ENCODE measurements at places on chromosomes 1 and 21. TPM values are rescaled to one million over a fixed set of nuclear protein-coding genes. Genes with fewer than 3 reads are reported as not detected.

- DNase-seq, result no peak
These were observed 105.3 kb downstream of the KCNN3 start for GRCh38 chr1:154764773-154765172.

DNA sequence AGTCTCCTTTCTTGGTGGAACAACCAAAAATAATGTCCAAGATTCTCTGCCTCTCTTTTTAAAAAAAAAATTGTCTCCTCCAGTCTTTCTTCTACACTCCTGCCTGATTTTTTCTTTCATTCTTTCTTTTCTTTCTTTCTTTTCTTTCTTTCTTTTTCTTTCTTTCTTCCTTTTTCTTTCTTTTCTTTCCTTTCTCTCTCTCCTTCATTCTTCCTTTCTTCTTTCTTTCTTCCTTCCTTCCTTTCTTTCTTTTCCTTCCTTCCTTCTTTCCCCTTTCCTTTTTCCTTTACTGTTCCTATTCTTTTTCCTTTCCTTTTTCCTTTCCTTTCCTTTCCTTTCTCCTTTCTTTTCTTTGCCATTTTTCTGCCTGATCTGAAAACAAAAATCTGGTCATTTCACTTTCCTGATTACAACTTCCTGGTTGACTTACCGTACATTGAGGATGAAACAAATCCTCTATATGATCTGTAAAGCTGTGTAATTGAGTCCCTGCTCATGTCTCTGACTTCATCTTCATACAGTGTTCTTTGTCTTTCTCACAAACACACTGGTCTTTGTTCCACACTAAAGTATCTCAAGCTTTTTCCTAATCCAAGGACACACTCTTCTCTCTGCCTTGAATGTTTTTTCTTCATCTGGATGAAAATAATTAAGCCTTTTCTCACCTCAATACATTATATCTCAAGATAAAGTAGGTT, 6.1 kb upstream of the KRTAP23-1 start:
- no peak for DNase-seq

DNA sequence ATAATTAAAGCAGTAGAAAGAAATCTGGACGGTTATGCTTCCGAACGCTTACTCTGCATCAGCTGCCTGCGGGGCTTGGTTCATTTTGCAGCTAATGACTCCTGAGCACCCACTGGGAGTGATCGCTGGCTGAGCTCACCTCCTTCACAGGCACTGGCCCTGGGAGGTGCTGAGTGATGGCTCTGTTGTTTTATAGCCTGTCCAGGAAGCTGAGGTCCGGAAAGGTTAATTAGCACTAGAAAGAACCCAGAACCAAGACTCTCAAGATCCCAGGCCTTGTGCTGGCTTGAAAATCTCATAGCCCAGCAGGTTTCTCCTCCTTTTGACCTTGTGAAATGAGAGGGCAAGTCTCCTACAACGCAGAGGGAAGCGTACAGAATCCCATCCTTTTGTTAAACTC, 226.2 kb downstream of the AJAP1 start:
- DNase-seq, result no peak

The CD1B gene
- not detected for total RNA-seq

The SAMSN1 gene
- not detected for total RNA-seq

DNA sequence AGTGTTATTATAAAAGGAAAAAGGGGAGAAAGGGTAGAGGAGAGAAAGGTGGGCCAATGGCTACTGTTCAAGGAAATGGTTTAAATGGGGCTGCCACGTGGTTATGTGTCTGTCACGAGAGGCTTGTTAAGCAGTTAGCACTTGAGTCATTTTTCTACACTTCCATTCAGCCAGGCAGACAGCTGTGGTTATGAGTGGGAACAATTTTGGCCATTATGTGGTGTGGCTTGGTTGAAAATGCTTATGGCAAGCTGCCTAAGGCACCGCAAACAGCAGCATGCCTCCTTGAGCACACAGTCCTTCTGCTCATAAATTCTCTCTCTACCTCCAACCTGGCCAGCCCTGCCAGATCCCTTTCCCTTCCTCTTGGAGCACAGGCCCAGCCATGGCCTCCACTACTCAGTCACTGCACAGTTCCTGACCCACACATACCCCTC, 3.2 kb upstream of the SRM start:
- no peak for DNase-seq

The RHBDL2 gene
- total RNA-seq, result 10.0 TPM

The LAMB3 gene
- 650 TPM for total RNA-seq

The ZBTB40 gene
- 21.6 TPM for total RNA-seq

The BPNT1 gene
- 49.7 TPM for total RNA-seq

The MIA3 gene
- 69.3 TPM for total RNA-seq

The F13B gene
- total RNA-seq, result not detected

The FMOD gene
- not detected for total RNA-seq

- DNase-seq, result no peak
These were observed 105.8 kb downstream of the TNFSF18 start for GRCh38 chr1:172944931-172945330.

- peak; percentile 10 for DNase-seq
These were observed 801 bp upstream of the C2CD4D start for GRCh38 chr1:151840421-151840820.

DNA sequence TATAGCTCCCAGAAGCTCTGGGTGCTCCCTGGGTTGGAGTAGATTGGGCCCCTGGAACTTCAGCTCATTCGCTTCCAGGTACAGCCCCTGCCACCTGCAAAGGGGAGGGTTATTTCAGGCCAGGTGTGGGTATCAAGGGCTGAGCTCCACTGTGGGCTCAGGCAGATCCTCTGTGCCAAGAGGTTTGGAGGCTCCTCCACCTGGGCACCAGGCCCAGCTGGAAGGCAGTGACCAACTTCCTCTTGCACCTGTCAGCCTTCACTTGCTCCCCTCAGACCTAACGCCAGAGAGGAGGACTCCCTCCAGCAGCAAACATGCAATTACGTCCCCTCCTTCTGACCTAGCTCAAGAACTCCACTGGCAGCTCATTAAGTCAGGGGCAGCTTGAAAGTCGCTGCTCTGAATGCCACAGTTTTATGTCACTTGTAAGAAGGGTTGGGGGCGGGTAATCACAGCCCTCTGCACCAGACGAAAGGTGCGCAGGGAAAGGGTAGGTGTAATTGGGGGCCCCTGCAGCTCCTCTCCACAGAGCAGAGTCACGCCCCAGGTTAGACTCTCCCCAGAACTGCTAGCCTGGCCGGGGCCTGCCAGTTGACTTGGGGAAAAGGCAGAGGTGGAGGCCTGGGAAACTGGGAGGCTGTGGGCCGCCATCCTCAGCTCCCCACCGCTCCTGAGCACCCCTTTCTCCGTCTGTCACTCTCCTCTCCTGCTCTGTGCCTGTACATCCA, 125.0 kb upstream of the TMPRSS2 start:
- DNase-seq, result peak; percentile 26

GRCh38 chr1:77594366-77595112, 87.9 kb downstream of the ZZZ3 start:
- no peak for DNase-seq

- no peak for DNase-seq
These were observed 59.9 kb upstream of the SELENON start for GRCh38 chr1:25740071-25740470.

GRCh38 chr1:5456090-5456811, 536.0 kb downstream of the NPHP4 start:
- DNase-seq, result no peak

- DNase-seq, result no peak
These were observed 33.6 kb upstream of the CASZ1 start for GRCh38 chr1:10829965-10830515.

GRCh38 chr1:178645808-178646200, 79.2 kb upstream of the RALGPS2 start:
- peak; percentile 18 for DNase-seq

The NMNAT1 gene
- total RNA-seq, result 7.3 TPM

DNA sequence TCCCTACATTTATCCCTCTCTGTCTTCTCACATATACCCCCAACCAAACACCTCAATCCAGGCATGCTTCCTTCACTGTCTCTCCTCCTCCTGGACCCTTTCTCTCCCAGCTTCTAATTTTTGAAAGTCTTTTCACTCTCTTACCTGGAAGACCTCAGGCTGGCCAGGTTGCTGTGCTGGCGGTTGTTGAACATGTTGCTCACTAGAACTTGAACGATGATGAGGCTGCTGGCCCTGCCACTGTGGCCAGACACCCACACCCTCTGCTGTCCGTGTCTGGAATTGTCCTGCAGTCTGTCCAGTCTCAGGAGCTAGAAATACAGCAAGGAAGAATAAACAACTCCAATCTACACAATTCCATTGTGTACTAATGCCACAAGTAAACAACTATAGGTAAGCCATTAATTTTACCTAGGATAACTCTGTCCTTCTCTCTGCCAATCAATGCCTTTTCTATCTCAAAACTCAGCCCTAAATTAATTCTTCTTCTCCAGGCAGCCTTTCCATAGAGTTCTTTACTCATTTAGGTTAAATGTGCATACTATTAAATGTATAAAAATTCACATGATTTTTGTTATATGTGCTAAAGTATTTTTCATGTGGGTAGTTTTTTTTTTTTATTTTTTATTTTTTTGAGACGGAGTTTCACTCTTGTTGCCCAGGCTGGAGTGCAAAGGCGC, 5.1 kb upstream of the CTSK start:
- peak; percentile 79 for DNase-seq

The GABRD gene
- total RNA-seq, result not detected

The ZNF593OS gene
- not detected for total RNA-seq

DNA sequence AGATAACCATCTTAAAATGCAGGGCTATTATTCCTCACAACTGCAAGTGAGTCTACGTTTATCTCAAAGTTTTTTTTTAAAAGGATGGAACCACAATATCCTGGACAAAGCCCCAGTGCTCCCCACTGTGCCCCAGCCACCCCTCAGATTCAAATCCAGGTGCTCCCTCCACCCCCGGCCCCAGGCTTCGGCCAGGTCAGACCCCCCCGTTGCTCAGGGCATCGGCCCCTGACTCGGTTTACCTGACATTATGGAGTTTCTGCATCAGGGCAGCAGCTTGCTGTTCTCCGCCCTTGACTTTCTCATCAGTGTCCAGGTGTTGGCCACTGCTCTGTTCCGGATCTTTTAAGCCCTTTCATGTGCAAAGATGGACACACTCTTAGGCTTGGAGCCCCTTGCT, 72.9 kb downstream of the SCCPDH start:
- no peak for DNase-seq

The ANGPTL3 gene
- total RNA-seq, result not detected

DNA sequence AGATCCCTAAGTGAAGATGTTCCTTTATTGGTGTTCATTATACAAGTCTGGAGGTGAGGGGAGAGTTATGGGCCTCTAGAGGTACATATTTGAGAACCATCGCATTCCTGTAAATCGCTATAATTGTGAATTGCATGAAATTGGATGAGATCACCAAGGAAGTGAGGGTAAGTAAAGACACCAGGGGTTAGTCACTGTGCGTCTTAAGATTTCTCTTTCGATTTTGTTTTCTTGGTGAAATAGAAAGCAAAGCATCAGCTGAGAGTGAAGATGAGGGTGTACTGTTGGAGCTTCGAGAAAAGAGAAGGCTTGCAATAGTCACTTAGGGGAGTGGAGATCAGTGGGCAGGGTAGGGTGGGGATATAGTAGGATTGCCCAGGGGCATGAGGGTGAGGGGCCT, 82.1 kb downstream of the RAVER2 start:
- no peak for DNase-seq

The LIN9 gene
- total RNA-seq, result 21.9 TPM

GRCh38 chr1:7300893-7301663, 470.0 kb upstream of the VAMP3 start:
- DNase-seq, result peak; percentile 66

- no peak for DNase-seq
These were observed 8.9 kb downstream of the SLAMF1 start for GRCh38 chr1:160637821-160638539.

DNA sequence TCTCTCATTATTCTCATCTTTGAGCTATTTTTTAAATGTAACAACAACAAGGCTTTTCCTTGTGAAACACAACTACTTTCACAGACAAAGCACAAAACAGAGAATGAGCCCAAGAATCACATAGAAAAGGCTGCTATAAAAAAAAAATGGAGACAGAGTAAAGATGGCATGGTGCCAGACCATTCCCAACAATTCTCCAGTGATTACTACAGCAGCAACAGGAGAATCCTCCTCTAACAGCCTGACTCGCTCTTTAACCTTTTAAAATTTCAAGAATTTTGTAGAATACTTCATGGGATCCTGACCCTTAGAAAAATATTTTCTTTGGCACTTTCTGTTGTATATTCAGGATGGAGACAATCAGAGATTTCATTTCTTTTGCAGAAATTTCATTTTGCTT, 3.8 kb upstream of the BCAS2 start:
- DNase-seq, result no peak

The C1QA gene
- not detected for total RNA-seq

DNA sequence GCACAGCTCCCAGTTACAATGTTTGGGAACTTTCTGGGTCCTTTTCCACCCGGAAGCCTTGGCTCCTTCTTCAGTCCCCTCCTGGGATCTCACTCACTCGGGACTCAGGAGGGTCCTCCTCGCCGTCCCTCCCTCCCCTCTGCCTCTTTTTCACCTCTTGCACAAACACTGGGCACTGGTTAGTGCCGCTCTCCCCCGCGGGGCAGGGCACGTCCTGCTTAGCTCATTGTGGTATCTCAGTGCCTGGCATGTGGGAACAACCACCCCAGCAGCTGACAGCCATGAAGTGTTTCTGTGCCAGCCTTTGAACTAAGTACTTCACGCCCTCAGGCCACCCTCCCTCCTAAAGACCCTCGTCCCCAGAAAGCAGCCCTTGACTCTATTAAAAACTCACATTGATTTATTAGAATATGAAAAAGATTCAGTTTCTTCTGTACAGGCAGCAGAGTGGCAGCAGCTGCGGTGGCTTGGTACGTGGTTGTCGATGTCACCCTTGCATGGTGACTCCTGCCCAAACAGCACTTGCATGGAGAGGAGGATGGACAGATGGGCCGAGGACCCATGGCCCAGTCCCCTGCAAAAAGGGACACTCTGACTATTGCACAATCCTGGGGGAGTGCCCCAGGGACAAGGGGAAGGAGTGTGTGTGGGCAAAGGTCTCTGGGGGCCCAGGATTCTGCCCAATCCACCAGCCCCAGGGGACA, 56.3 kb downstream of the SLC9A1 start:
- no peak for DNase-seq

GRCh38 chr1:227897704-227898438, 49.9 kb downstream of the WNT9A start:
- DNase-seq, result no peak

DNA sequence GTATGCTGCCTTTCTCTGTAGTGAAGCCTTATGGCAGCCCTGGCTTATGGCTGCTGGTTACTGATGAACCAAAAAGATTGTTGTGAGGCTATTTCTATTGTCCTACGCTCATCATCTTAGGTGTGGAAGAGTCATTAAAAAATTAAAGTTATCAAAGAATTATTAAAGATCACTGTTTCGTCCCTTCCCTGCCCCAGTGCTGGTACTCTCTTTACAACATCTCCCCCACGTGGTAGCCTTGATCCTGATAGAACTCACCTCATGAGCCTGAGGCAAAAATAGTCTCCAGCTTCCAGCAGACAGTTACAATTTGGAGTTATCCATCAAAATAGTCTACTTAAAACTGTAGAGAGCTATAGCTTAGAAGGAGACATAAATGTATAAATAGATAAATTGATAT, 201.5 kb downstream of the S1PR1 start:
- DNase-seq, result peak; percentile 51
